Stimulated activated CD8-positive, alpha-beta memory T cell treated with anti-CD3 and anti-CD28 coated beads, Interleukin-4, amount 100 ng/mL, for 4 hours (primary cell): ENCODE measurements at places on chromosomes 2 and 18.

DNA sequence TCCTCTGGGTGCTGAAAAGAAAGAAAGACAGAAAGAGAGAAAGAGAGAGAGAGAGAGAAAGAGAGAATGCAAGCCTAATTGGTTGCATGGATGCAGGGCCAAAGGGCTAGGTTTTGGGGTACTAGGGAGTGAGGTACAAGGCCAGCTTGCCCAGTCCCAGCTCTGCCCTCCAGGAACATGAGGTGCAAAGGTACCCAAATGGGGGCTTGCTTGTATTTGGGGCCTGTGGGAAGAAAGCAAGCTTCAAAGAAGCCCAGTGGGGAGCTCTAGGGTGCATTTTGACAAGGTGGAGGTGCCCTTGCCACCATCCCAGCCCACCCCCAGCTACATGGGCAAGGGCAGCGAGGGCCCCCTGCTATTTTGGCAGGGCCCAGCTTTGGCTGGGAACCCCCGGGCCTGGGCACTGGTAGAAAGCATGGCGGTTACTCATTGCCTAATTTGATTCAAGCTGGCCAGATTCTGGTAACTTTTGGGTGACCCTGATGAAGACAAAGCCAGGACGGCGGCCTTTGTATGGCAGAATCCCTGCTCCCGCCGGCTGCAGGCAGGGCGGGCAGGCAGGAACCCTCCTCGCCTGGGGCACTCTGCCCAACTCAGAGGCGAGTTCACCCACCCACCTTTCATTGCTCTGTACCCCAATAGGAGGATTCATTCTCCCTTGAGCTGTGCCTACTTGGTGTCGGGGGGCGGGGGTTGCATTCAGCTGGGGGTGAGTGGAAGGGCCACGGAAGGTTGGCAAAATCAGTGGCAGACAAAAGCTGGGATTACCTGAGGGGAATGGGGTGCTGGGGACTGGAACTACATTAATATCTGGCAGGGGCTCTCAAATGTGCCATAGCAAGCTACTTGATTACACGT, 537 bp upstream of the HOXD4 start:
- DNase-seq: no peak

- DNase-seq: no peak
Observed at GRCh38 chr2:201135386-201135785, 19.4 kb downstream of the CFLAR start.

DNA sequence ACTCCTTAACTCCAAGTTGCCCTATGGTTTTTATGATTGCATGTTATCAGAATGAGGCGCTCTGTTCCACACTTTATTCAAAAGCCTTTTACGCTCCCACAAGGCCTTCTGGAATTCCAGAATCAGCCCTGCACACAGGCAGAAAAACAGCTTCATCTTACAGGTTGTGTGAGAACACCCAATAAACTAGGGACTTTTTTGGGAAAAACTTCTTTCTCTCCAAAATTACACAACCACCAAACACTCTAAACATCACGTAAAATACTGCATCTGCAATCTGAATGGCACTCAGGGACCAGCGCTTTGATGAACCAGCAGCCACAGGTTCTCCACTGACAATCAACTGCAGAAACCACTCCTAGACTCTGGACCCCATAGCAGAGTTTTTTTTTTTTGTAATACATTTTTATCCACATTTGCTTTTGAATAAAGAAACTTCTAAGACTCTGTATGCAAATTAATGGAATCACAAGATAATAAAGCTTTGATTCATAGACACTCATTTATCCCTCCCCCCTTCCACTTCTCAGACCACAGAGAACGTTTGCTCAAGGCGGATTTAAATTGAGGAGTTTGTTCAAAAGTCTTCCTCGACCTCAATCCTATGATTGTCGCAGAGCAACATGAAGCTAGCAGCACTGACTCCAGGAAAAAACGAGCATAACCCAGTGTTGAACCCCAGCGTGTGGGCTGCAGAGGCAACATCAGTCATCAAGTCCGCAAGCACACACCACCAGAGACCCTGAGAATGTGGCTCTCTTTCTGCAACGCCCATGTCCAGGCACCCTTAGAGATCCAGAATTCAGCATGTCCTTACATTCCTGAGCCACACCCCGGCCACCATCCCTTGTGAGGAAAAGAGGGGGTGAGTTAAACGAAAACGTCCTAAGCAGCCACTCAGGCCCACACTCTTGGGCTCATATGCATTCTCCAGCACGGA, 116.5 kb downstream of the MBP start:
- DNase-seq: no peak

- no peak for DNase-seq
Observed at GRCh38 chr2:241598487-241598886, 38.5 kb downstream of the THAP4 start.

- DNase-seq: no peak
Observed at GRCh38 chr2:210177769-210178168, 6.6 kb upstream of the KANSL1L start.

- DNase-seq: no peak
Observed at GRCh38 chr18:50286391-50287027, 983 bp downstream of the CXXC1 start.

GRCh38 chr18:12946549-12947284, 1.1 kb upstream of the SEH1L start:
- DNase-seq: no peak

- DNase-seq: no peak
Observed at GRCh38 chr2:31694444-31694843, 113.7 kb upstream of the SRD5A2 start.

DNA sequence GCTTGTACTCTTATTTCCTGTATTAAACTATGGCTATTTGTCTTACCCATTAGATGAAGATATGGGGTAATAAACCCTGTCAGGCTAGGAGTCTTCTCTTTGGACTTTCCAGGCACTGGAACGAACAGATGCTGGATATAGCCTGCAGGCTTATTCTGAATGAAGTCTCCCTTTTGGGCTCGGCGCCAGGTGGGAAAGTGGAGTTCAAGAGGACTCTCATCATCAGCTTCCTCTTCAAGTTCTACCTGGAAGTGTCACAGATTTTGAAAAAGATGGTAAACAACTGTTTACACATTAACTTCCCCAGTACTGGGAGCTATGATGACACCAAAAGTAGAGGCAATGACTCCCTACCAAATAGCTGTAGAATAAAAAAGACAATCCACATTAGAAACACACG, 27.9 kb downstream of the AOX1 start:
- DNase-seq: no peak
